ENCODE measurements at places on chromosomes 1 and 21. TPM values are rescaled to one million over a fixed set of nuclear protein-coding genes. Genes with fewer than 3 reads are reported as not detected.

- DNase-seq: no peak
These were observed 411.6 kb downstream of the MATN1 start for GRCh38 chr1:30311749-30312148.

DNA sequence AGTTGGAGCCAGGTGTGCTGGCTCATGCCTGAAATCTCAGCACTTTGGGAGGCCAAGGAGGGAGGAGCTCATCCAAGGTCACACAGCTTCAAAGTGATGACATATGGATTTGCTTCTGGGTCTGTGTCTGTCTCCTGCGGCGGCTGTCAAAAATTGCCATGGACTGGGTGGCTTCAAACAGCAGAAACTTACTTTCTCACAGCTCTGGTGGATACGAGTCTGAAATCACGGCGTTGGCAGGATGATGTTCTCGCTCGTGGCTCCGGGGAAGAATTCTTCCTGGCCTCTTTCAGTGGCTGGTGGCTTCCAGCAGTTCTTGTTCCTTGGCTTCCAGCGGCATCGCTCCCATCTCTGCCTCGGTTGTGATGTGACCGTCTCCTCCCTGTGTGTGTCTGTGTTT is 314.8 kb upstream of the C1orf174 start:
- no peak for DNase-seq

Gene CDC42
- 101 TPM for polyA plus RNA-seq

Gene HDGF
- 128 TPM for polyA plus RNA-seq

GRCh38 chr1:214058076-214058475 is 70.3 kb downstream of the PROX1 start:
- no peak for DNase-seq

GRCh38 chr1:75129660-75129982 is 4.6 kb upstream of the LHX8 start:
- no peak for DNase-seq

DNA sequence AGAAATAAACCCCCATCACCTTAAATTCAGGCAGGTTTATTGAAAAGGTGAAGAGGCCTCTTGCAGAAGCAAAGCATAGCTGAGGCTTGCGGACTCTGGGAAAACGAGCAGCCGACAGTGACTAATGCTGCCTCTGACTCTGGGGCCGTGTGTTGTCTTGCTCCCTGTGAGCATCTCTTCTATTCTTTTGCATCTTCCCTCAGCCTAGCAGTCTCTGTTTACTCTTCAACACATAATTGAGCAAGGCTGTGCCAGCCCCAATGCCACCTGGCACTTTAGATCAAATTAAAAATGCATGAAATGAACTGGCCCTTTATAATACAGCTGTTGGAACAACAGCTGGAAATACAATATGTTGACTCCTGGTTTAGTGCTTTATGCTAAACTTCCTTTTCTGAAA is 18.4 kb upstream of the REG4 start:
- no peak for DNase-seq

- DNase-seq: no peak
These were observed 29.8 kb downstream of the CHD5 start for GRCh38 chr1:6150006-6150938.

Gene HMGCS2
- polyA plus RNA-seq: 0.44 TPM

- DNase-seq: no peak
These were observed at the start of gene PADI2 for GRCh38 chr1:17119076-17119772. Gene PADI2, minus strand, starts transcription at chr1:17119451. Its CDS starts 80 bp downstream, at chr1:17119371.

- DNase-seq: no peak
These were observed 274.1 kb downstream of the FOXD2 start for GRCh38 chr1:47711848-47712492.

GRCh38 chr1:69295265-69295664 is 272.5 kb upstream of the LRRC7 start:
- DNase-seq: no peak

GRCh38 chr1:6795661-6796060 is 10.4 kb downstream of the CAMTA1 start:
- no peak for DNase-seq

- no peak for DNase-seq
These were observed 1.5 kb downstream of the PHGDH start for GRCh38 chr1:119713039-119713748.

- DNase-seq: no peak
These were observed 871 bp downstream of the TUFT1 start for GRCh38 chr1:151540982-151541377.

Gene SAMSN1
- 0.12 TPM for polyA plus RNA-seq

Gene ARHGEF2
- polyA plus RNA-seq: 32.1 TPM

Gene NFASC
- polyA plus RNA-seq: not detected

- no peak for DNase-seq
These were observed 477.5 kb downstream of the PTPRU start for GRCh38 chr1:29713857-29714256.

- no peak for DNase-seq
These were observed 61.6 kb downstream of the FHAD1 start for GRCh38 chr1:15308621-15309027.

- DNase-seq: peak; percentile 10
These were observed 682 bp downstream of the SUCO start for GRCh38 chr1:172533513-172534151.

Gene TRIM67
- polyA plus RNA-seq: under 0.01 TPM

- peak; percentile 58 for DNase-seq
These were observed 35.4 kb downstream of the GPR3 start for GRCh38 chr1:27427816-27428315.

GRCh38 chr21:37374027-37374426 is 7.5 kb downstream of the DYRK1A start:
- no peak for DNase-seq

DNA sequence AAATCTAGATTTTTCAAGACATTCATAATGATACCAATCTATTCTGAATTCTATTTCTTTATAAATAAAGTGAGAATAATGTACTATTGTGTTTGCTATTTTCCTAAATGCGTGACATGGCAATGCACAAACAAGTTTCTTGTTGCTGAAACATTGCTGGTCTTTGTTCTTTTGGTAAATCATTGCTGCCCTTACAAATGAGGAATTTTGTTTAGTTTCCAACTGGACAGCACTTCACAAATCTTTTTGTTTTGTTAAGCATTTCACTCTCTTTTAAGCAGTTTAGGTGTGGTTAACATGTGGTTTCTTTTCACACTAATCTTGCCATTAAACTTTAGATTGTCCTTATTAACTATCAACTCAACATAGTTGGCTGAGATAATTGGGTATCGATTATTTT is 94.6 kb downstream of the LRRC7 start:
- DNase-seq: no peak

Gene SELENBP1
- 27.8 TPM for polyA plus RNA-seq

DNA sequence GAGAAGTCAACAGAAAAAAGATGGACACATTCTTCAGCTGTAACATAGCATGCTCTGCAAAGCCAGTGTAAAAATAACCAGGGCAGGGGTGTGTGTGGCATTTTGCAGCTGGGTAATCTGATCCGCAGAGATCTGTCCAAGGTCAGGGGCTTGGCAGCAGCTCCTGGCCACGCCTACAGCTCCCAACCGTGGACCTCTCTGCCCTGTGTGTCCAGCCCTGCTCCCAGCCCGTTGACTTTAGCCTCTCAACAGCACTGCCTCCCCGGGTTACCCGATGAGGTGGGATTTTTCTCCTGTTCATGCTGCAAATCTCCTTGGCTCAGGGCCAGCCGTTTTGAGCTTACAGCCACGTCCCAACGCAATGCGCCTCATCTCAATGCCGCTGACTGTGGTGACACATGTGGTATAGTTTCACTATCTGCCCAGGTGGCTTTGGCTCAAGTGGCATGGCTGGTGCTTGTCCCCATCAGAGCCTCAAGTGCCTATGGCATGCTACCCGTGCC is 68.1 kb downstream of the VWA5B1 start:
- DNase-seq: peak; percentile 67

Gene SLC6A17
- not detected for polyA plus RNA-seq

- DNase-seq: no peak
These were observed 9.6 kb downstream of the ARHGEF16 start for GRCh38 chr1:3463891-3464648.

DNA sequence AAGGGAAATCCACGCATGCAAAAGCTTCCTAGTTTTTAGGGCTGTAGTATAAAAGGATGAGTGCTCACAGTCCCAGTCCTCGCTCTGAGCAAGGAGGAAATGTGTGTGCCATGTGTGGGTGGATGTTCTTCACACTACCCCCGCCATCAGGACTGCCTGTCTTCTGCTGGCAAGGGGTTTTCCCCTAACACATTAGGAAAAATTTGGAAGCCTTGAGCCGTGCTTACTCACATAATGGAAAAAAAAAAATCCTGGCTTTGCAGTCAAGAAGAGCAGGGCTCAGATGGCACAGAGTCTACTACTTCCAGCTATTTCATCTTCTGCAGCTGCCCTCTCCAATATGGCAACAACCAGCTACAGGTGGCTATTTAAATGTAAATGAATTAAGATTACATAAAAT is 363.1 kb downstream of the PLPP3 start:
- DNase-seq: no peak

- DNase-seq: no peak
These were observed 89.8 kb downstream of the SLC16A1 start for GRCh38 chr1:112866151-112866550.

DNA sequence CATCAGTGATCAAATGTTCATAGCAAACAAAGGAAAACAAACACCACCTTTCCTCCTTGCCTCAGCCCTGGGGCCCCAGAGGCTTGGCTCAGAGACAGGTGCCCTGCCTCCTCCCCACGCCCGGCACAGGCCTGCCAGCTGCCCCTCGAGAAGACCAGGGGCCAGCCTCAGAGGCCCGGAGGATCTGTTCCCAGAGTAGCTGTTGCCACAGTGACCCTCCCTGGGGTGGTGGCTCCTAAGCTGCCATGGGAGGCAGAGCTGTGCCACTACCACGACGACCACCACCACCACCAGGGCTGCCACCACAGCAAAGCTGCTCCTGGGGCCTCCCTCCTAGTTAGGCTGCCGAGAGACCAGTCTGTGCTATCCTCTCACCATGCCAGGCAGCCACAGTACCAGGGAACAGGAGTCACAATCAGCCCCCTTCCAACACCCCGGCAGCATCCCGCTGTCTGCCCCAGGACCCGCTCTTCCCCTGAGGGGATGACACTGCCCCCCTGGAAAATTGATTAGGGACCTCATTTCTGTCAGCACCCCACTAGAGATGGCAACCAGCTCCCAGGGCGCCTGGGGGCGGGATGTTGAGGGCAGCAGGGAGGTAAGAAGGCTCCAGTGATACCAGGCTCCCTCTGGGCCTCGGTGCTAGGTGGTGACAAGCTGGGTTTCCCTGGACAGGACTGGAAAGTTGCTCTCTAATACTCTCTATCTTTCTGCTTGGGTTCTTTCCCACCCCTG is 30.5 kb downstream of the KCNC4 start:
- no peak for DNase-seq

Gene HES2
- polyA plus RNA-seq: 0.17 TPM

- no peak for DNase-seq
These were observed 169.6 kb upstream of the LHX8 start for GRCh38 chr1:74964508-74965102.

DNA sequence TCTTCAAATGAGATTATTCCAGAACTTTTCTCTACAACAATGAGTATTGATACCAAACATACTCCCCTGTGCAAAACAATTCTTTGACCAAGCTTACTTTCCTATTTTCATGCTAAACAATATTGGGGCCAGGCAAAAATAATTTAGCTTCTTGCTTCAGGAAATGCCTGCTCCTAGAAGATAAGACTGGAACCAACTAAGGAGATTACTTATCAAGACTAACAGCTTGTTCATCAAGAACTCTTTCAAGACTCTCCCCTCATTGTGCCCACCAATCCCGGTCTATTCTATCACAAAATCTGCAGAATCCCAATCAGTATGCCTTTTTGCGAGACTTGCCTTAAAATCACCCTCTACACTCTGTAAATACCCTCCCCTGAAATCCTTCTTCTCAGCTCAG is 536.6 kb downstream of the RWDD3 start:
- no peak for DNase-seq

Gene GPR52
- 0.20 TPM for polyA plus RNA-seq

GRCh38 chr1:46822248-46822826 is 23.5 kb downstream of the CYP4B1 start:
- no peak for DNase-seq

- DNase-seq: no peak
These were observed 144.5 kb upstream of the TMEM51 start for GRCh38 chr1:15008783-15009729.

Gene C21orf91
- 2.9 TPM for polyA plus RNA-seq

Gene PLEKHN1
- 0.59 TPM for polyA plus RNA-seq

Gene OR2G6
- polyA plus RNA-seq: not detected

Gene ORC1
- polyA plus RNA-seq: 7.0 TPM

- DNase-seq: no peak
These were observed 97.1 kb upstream of the DAB1 start for GRCh38 chr1:57520743-57521515.

DNA sequence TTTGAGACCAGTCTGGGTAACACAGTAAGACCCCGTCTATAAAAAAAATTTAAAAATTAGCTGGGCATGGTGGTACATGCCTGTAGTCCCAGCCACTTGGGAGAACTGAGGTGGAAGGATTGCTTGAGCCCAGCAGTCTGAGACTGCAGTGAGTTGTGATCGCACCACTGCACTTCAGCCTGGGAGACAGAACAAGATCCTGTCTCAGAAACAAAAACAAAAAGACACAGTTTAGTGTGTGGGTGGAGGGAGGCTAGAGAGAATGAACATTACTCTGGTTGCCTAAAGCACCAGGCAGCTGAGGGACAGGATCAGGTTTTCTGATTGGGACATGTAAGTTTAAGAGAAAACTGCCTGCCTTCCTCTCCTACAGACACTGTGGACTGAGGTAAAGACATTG is 42.3 kb downstream of the VAMP4 start:
- DNase-seq: no peak

GRCh38 chr1:185492089-185492825 is 175.2 kb upstream of the IVNS1ABP start:
- DNase-seq: no peak

Gene CFAP74
- polyA plus RNA-seq: 0.62 TPM

DNA sequence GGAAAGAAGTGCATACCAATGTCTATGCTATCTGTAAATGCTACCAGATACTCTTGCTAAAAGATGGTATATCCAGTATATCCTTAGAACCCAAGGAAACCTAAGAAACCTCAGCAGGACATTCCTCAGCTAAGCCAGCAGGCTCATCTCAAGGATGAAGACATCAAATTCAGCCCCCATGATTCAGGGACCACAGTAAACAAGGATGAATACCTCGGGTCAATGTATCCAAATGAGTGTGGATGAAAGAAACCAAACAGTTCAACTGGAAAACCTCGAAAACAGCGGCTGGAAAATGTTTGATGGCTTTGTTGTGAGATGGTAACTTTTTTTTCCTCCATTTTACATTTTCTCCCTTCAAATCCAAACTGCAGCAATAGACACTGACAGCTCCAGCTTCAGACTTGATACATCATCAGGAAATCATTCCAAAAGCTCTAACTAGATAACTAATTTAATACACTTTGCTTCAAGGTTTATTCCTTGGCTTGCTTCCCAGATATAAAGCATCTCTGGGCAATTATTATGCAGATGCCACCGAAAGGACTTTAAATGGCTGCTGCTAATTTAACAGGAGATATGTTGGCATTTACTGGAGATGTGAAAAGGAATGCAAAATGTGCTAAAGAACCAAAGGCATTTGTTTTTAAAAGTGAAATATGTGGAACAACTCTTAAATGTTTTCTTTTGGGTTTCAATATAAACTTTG is 73.6 kb downstream of the SMYD2 start:
- DNase-seq: no peak

- no peak for DNase-seq
These were observed 10.0 kb upstream of the GJB5 start for GRCh38 chr1:34744851-34745250.

Gene GJA5
- polyA plus RNA-seq: not detected

Gene KIF26B
- polyA plus RNA-seq: 0.08 TPM

All from HepG2 (cell line).